ENCODE measurements at places on chromosomes 4 and X.

GRCh38 chr4:1332686-1333085 is 14.3 kb upstream of the UVSSA start:
- DNase-seq: no peak

DNA sequence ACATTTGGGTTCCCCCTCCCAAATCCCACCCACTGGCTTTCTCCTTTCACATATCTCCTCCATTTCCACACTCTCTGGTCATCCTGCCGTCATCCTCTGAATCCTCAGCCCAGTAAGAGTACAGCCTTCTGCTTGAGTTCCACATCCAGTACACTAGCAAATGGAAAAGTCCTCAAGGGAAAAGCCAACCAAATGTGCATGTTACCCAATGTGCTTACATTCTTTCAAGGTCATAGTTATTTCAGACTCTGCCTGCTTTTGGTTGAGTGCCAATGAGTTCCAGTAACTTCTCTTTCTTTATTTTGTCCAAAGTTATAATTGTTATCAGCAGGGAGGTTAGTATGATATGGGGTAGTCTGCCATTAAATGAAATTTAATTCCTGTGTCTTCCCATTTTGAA is 78.1 kb downstream of the SRPX start:
- no peak for DNase-seq

DNA sequence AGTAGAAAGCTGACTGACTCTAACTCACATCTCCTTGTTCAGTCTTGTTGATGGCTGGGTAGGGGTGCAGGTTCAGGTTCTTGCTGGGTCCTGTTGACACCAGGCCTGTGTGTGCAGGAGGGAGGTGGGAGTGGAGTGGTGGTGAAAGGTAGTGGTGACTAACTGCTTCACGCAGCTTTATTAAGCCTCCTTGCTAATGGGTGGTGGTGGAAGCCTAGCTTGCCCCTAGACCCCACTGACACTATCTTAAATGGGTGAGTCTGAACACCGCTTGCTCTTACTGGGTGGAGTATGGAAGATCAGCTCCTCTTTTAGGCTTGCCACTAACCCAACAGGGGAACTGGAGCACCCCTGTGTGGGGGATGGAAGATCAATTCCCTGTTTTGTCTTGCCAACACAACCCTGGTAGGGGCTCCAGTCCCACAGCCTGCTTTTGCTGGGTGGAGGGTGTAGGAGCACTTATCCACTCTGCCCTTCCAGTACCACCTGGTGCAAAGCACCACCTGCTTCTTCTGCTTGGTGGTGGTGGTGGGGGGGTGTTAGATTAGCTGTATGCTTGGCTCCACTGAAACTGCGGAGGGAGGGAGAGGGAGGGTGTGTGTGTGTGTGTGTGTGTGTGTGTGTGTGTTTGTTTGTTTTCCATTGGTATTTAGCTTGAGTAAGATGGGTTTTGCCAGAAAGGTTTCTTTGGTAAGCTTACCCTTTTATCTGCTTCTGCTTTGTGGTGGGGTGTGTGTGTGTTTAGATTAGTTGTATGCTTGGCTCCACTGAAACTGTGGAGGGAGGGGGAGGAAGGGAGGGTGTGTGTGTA is 25.6 kb downstream of the KDM6A start:
- no peak for DNase-seq

DNA sequence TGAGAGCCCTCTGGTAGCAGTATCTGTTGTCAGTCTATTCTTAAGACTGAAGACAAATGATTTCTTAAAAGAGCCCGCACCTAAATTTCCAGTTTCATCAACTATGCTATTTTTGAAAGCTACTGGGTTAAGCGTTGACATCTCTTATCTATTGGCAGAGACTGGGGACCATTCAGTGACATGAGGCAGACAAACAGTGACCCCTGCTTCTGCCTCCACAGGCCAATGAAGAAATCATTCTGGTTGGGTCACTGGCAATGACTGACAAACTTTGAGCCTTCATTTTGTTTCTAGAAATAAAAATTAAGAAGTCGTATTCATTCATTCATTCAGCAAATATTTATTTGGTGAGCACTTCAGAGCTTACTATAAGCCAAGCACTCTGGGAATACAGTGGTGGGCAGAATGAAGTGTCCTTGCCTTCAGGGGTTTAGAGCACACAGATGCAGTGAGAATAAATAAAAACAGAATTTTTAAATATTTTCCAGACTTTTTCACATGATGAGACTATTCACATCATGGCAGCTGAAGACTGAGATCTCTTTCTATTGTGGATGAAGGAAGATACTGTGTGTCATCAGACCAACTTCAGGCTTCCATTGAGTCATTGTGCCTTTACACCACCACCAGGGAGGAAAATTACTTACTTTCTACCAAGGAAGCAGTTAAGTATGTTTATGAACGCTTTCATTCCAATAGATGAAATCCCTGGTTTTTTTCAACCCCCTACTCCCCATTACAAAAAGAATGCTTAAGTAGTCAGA is 36.0 kb downstream of the SORBS2 start:
- no peak for DNase-seq

- DNase-seq: peak; percentile 45
These were observed 36.7 kb upstream of the GABRQ start for GRCh38 chrX:152600853-152601633.

Data from putamen (tissue), 1 donor.